Naive B cell (primary cell): ENCODE measurements at places on chromosomes 16 and 17. TPM values are rescaled to one million over a fixed set of nuclear protein-coding genes. Genes with fewer than 3 reads are reported as not detected.

The TBC1D3D gene
- not detected for polyA plus RNA-seq

The TSPOAP1 gene
- not detected for polyA plus RNA-seq

The RNU2-1 gene
- polyA plus RNA-seq = not detected

The LCMT1 gene
- 29.3 TPM for polyA plus RNA-seq

The MPO gene
- polyA plus RNA-seq = not detected

GRCh38 chr17:61196799-61197198, 202.8 kb upstream of the TBX2 start:
- H3K36me3 ChIP-seq = no peaks in the 10 kb centered on the region
- no peaks in the 10 kb centered on the region for H3K4me1 ChIP-seq
- no peak overlapping the region for H3K4me3 ChIP-seq
- DNase-seq = no peak

DNA sequence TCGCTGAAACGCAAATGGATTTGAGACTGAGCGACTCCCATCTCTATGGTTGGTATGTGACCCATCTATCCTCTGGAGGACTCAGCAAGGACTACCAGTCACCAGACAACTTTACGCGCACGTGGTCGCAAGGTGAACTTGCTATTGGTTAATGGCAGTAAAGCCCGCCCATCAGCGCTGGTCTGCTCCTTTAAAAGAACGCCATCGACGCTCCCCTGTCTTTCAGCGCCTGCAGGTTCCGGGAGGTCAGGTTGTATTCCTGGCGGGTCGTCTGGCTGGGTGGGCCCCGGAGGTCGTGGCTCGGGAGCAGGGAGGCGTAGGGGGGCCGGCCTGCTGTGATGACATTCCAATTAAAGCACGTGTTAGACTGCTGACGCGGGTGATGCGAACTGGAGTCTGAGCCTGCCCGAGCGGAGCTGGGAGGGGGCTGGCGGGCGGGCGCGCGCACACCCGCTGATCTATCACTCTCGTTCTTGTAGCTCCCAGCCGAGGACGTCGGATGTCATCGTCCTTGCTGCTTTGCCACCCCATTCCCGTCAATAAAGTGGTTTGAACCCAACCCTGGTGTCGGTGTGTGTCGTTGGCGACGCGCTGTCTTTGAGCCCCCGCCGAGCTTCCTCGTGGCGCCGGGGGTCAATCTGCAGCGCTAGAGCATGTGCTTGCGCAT, 15.9 kb upstream of the ERN1 start:
- peaks cover 26% of the 10 kb centered on the region for H3K4me1 ChIP-seq
- H3K36me3 ChIP-seq = no peaks in the 10 kb centered on the region
- no peak overlapping the region for H3K27ac ChIP-seq
- DNase-seq = peak; percentile 94

DNA sequence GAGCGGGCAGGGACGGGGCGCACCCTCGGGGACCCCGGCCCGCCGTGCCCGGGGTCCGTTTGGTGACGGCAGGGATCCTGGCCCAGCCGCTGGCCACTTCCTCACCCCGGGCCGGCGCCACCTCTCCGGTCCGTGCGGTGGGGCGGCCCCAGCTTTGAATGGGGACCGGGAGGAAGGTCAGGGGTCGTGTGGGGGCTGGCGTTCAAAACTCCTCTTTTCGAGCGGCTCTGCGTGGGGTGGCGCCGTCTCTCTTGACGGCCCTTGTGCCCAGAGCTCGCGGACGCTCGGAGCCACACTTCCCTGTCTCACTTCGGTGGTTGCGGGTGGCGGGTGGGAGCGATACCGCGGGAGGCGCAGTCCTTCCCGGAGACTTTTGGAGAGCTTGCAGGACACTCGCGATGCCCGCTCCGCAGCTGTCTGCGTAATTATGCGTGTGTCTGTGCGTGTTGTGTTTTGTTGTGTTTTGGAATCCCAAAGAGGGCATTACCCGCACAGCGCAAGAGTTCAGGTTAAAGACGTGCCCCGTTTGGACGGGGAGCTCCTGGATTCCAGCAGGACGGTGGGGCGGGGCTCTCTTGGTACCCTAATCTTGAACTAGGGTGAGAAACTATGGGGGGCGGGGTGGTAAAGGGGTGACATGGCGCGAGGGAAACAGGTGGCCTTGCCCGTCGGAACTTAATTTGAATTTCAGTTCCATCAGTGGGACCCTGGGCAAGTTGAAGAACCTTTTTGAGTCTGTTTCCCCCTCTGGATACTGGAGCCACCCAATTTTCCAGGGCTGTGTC, 637 bp downstream of the PLCG2 start:
- H3K27me3 ChIP-seq = no peaks in the 10 kb centered on the region
- peaks cover 76% of the 10 kb centered on the region for H3K4me1 ChIP-seq
- peak overlapping the region; percentile 99 for H3K4me3 ChIP-seq

- peak; percentile 48 for DNase-seq
- H3K4me3 ChIP-seq = peak overlapping the region; percentile 78
- H3K4me1 ChIP-seq = peaks cover 65% of the 10 kb centered on the region
- no peaks in the 10 kb centered on the region for H3K27me3 ChIP-seq
Measured at GRCh38 chr17:49748791-49749190, 15.1 kb downstream of the FAM117A start.

GRCh38 chr17:52233176-52233575, 74.7 kb upstream of the CA10 start:
- H3K27me3 ChIP-seq = no peaks in the 10 kb centered on the region
- no peak overlapping the region for H3K27ac ChIP-seq
- DNase-seq = no peak
- no peak overlapping the region for H3K4me3 ChIP-seq

DNA sequence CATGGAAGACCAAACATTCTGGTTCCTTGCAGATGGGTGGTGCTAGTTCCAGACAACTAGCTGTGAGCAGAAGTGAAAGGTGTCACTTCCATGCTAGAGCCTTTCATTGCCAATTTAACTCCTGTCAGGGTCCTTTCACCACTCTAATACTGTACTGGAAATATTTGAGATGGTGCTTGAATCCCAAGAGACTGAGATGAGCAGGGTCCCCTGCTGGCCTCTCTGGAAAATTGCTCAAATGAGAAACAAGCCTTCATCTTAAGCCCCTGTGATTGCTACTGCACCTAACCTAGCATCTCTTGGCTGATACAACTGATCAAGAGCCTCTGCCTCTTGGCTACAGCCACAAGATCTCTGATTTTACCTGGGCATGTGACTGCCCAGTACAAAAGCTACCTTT, 7.4 kb upstream of the VAC14 start:
- no peaks in the 10 kb centered on the region for H3K4me1 ChIP-seq
- DNase-seq = no peak
- peaks cover 48% of the 10 kb centered on the region for H3K27me3 ChIP-seq
- no peak overlapping the region for H3K27ac ChIP-seq
